ENCODE measurements at places on chromosomes 6 and 20.

DNA sequence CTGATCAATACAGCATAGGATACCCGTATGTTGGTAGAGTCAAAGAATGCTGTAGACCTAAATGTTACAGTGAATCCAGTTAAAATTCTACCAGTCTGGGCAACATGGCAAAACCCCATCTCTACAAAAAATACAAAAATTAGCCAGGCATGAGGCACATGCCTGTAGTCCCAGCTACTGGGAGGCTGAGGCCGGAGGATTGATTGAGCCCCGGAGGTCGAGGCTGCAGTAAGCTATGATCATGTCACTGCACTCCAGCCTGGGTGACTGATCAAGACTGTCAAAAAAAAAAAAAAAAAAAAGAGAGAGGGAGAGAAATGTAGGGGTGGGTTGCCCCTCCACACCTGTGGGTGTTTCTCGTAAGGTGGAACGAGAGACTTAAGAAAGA is 167.5 kb downstream of the SLC16A10 start:
- peaks cover 4% of the 10 kb centered on the region for H3K4me1 ChIP-seq
- no peaks in the 10 kb centered on the region for H3K36me3 ChIP-seq
- no peaks in the 10 kb centered on the region for H3K27me3 ChIP-seq
- H3K4me3 ChIP-seq = no peak overlapping the region
- H3K27ac ChIP-seq = no peak overlapping the region

GRCh38 chr6:41449399-41450245 is 96.6 kb upstream of the FOXP4 start:
- H3K27ac ChIP-seq = no peak overlapping the region
- no peak for DNase-seq

- DNase-seq = no peak
- H3K4me3 ChIP-seq = no peak overlapping the region
- peaks cover 1% of the 10 kb centered on the region for H3K4me1 ChIP-seq
- H3K27me3 ChIP-seq = no peaks in the 10 kb centered on the region
- H3K36me3 ChIP-seq = no peaks in the 10 kb centered on the region
These were observed 30.5 kb upstream of the RPS6KA2 start for GRCh38 chr6:166657531-166657930.

- DNase-seq = no peak
- no peak overlapping the region for H3K27ac ChIP-seq
- H3K36me3 ChIP-seq = no peaks in the 10 kb centered on the region
- H3K27me3 ChIP-seq = no peaks in the 10 kb centered on the region
These were observed 106.3 kb downstream of the GRM1 start for GRCh38 chr6:146135167-146135566.

- no peaks in the 10 kb centered on the region for H3K4me1 ChIP-seq
- no peak overlapping the region for H3K4me3 ChIP-seq
- no peak overlapping the region for H3K27ac ChIP-seq
These were observed 187.0 kb upstream of the BMP2 start for GRCh38 chr20:6580486-6580885.

All from iPS DF 6.9 (cell line).